ENCODE measurements at places on chromosomes 3 and 15.

DNA sequence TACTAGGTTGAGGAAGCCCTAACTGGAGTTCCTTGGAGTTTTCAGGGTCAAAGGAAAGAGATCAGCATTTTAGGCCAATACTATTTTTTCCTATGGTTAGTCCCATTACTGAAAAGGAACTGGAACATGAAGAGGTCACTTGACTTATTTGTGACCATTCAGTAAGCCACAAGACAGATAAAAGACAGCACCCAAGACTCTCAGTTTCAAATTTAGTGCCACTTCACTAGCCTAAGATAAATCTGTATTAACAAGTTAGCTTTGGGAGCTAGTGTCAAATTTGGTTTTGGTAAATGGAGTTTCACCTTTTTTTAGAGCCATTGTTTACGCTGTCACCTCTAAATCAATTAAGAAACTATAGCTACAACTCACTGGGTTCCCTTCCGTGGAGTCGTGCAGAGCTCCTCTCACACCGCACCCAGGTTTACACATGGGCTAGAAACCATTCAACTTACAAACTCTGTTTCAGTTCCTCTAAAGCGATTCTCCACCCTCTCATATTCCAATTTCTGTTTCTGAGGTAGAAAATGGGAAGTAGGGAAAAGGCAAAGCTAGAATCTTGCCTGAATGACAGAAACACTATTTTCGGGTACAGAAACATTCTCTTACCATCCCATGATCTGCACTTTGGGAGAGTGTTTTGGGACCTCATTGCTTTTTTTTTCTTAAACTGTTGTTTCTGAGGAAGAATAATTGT is 14.4 kb downstream of the CCDC32 start:
- no peak for DNase-seq

- DNase-seq: no peak
Observed at GRCh38 chr3:71942432-71943187, 157.7 kb upstream of the PROK2 start.

DNA sequence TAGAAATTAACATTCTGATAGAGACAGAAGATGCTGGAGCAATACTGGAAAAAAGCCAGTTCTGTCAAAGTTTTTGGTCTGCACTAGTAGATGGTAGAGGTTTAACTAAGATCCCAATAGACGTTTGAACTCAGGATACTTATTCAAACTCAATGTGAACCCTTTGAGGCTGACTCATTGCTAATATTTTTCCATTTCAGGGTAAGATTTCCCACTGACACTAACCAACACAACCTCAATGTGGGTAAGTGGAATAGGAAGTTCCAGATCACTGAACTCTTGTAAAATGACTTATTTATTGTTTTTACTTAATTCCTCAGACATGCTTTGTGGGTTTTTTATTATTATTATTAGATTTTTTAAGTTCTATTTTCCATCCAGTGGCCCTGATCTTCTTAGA is 1024.8 kb downstream of the EPHA3 start:
- DNase-seq: no peak

DNA sequence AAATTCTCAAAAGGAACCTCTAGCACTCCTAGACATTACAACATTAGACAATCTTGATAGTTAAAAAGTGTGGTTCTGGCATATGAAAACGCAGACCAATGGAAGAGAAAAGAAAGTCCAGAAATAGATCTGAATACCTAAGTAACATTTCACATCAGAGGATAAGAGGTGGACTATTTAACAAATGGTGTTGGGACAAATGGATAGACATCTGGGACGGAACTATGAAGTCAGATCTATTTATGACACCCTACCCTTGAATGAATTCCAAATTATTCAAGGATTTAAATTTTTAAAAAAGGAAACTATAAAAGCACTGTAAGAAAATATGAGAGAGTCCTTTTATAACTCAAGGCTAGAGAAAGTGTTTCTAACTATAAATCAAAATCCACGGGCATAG is 111.3 kb downstream of the SCN11A start:
- DNase-seq: no peak

- no peak for DNase-seq
Observed at GRCh38 chr3:79767905-79768267, at the start of gene ROBO1. ROBO1 (minus strand) TSS chr3:79767998.

- no peak for DNase-seq
Observed at GRCh38 chr15:63560741-63561448, 36.3 kb upstream of the FBXL22 start.

DNA sequence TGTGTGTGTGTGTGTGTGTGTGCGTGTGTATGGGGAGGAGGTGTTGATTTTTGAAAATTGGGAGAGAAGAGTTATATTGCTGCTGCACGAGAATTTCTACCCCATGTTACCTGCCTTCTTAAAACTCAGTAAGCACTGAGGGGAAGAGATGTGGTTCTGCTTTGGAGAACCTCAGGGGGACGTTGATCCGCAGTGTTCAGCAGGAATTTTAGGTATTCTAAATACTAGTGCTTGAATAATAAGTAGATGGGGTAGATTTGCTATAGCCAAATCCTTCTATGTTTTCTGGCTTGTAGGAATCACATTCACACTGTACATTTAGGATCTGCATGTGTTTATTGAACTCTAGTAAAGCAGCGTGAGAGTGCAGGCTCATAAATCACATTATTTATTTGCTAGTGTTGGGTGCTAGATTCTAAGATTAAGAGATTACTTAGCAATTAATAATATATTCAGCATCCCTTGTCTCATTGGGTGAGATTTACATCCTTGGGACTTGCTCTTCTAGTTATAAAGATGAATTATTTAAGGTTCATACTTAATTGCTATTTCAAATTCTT is 268.1 kb downstream of the MFSD1 start:
- DNase-seq: no peak

DNA sequence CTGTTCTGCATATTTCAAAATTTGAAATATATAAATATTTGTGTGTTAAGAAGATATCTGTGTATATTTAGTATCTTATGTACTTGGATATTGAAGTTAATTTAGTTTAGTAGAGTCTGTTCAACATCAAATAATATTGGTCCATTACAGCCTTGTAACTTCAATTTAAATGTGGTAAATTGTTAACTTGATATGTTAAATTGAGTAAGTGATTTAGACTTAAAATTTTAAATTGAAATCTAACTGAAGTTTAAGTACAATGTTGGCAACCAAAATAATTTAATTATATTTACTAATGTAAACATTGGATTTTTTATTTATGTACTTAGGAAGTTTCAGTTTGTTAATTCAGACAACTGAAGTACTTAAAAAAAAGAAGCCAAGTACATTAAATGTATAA is 343.9 kb upstream of the DNAJC19 start:
- no peak for DNase-seq

All from occipital lobe (tissue), 3 donors.